Fibroblast of villous mesenchyme (primary cell): ENCODE measurements at places on chromosomes 6 and 20.

GRCh38 chr6:74167511-74167910 is 471.5 kb downstream of the CD109 start:
- no peak for DNase-seq

DNA sequence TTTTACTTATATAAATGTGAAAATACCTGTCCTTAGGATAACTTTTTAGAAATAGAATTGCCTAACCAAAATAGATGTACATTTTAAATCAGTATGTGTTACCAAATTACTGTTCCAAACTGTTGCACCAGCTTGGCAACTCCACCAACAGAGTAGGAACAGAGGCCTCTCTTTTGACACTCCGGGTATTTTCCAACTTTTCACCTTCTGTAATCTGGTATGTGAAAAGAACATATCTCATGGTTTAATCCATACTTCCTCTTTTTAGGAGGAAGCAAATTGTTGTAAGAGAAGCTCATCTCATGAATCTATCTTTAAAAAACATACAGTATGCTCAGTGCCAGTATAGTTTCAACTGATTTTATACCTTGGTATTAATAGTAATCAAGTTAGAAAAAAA is 24.9 kb downstream of the RNF144B start:
- no peak for DNase-seq

- DNase-seq, result no peak
Measured at GRCh38 chr20:24097506-24098245, 109.1 kb upstream of the GGTLC1 start.

DNA sequence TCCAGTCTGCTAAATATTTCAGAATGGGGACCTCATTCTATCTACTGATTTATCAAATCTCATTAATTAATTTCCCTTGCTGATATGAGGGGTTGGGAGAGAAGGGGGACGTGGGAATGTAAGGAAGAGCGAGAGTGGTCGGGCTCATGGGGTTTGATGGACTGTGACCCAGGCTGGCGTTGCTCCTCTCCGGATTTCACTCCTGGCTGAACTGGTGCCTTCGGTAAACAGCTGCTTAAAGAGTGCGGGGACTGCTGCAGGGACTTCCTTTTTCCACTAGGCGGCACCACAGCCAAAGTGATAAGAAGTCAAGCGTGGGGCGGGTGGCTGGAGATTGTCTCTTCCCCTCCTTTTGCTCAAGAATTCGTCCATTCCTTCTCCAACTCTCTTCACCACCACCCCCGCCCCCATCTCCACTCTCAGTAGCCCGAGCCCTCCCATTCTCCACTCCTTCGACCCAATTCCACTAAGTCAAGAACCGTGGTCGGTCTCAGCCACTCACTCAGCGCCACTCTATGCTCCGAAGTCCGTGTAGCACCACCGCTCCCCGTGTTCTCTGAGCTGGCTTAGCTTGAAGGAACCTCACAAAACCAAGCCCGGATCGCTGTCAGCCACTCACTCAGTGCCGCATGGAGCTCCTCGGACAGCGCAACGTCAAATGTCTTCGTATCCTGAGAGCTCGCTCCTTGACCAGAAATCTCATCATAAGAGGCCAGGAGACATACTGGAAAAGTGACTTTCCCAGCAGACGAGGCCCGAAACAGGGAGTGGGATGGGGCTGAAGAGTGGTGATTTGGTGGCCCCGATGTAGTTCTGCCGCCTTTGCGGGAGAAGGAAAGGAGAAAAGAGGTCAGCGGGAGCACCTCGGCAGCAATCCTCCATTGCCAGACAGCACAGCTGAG is 9.7 kb downstream of the TRIM31 start:
- peak; percentile 92 for DNase-seq

DNA sequence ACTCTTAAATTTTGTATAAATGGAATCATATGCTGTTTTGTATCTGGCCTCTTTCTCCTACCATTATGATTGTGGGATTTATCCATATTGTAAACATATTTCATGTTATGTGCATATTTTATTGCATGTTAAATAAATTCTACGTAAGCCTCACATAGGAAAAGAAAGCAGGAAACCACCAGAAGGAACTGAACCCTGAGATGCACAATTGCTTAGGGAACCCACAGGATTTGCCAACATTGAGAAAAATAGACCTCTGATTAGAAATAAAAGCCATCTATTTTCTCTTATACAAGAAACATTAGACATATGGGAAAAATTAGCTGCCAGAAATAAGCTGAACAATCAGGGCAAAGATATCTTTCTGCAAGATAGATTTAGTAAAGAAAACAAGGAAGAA is 111.2 kb upstream of the CARMIL1 start:
- DNase-seq, result no peak

- DNase-seq, result peak; percentile 17
Measured at GRCh38 chr6:145539831-145540230, 195.5 kb downstream of the EPM2A start.
